Dermis microvascular lymphatic vessel endothelial cell (primary cell): ENCODE measurements at places on chromosomes 6 and 20. TPM values are rescaled to one million over a fixed set of nuclear protein-coding genes. Genes with fewer than 3 reads are reported as not detected.

- no peak for DNase-seq
Measured at GRCh38 chr6:146532702-146533101, 10.9 kb upstream of the RAB32 start.

DNA sequence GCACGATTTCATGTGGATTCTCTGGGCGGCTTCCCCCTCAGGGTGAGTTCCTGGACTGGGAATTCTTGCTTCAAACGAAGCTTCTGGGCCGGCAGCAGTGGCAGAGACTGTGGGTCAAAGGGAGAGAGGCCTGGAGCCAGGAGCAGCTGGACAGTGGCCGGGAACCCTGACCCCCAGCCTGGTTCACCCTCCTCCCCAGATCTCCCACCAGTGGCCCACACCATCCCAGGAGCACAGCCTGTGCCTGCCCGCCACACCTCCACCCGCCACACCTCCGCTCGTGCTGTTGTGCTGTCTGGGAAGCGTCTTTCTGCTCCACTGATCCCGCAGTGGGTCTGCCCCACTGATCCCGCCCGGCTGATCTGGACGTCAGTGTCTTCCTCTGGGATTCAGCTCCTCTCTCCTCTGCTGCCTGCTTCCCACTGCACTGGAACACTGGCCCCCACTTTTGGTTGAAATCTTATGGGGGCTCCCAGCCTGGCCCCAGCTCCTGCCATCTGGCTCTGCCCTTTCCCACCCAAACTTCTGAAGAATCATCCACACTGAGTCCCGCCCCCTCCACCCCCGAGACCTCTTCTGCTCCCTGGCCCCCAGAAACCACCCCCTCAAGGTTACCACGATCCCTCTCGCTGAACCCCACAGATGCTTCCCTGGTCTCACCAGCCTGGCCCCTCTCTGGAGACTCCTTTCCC is 9.8 kb downstream of the ZBP1 start:
- no peak for DNase-seq

The TBX18 gene
- 1.0 and 1.2 TPM in 2 replicates for total RNA-seq

GRCh38 chr6:110815015-110815410 is 256 bp downstream of the CDK19 start:
- no peak for DNase-seq

GRCh38 chr20:43909720-43910119 is 4.9 kb upstream of the TOX2 start:
- no peak for DNase-seq

DNA sequence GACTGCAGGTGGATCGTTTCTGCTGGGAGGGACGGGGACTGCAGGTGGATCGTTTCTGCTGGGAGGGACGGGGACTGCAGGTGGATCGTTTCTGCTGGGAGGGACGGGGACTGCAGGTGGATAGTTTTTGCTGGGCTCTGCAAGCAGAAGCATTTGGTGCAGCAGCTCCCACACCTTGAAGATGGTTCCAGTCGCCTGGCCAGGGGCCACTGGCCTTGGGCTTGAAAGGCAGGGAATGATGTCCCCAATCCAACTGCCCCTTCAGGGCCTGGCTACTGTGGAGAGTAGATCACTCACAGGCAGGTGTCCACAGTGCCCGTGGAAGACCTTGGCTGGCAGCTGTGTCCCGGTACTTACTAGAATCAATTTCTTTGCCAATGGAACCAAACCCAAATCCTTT is 68.2 kb downstream of the PSMG4 start:
- DNase-seq: no peak

DNA sequence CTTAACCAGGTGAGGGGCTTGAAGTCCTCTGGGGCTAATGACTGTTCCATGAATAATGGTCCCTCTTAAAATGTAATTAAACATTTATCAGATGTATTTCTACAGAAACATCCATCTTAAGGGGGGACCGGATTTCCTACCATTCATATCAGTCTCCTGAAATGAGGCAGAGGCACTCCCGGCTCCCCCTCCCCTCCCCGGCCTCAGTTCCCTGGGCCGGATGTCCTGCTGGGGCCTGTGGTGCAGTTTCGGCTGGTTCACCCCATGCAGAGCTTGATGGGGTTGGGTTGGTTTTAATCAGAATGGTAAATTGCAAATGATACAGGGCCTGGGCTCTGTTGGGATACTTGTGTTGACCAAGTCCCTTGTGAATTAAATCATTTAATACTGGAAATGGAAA is 349.4 kb downstream of the PREX1 start:
- no peak for DNase-seq

DNA sequence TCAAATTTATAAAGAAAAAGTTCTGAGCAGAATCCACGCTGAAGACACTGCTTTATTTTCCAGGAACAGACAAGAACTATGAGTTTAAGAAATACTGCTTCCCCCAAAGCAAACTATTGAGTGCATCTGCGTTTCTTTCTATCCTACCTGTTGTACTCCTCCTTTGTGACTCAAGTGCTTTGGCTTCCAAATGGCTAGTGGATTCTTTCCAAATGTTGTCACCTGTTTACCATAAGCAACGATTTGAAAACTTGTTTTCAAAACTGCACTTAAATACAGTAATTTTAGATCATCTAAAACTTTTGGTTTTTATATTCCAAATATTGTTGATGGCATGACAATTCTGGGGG is 9.5 kb downstream of the PXDC1 start:
- DNase-seq: no peak
